ENCODE measurements at places on chromosomes 16 and 17. TPM values are rescaled to one million over a fixed set of nuclear protein-coding genes. Genes with fewer than 3 reads are reported as not detected.

Gene AXIN2
- 0.93 TPM for total RNA-seq

Gene RHBDF1
- 46.6 TPM for total RNA-seq

Gene TOX3
- total RNA-seq = 0.15 TPM

Gene NGFR
- not detected for total RNA-seq

Gene HSD11B2
- total RNA-seq = not detected

Gene CCL7
- not detected for total RNA-seq

Gene RPL26
- 3,740 TPM for total RNA-seq

Gene TMEM220
- 9.4 TPM for total RNA-seq

Gene QRICH2
- total RNA-seq = 3.5 TPM

Gene TBC1D3E
- not detected for total RNA-seq

Gene CLEC19A
- total RNA-seq = not detected

Measured in glomerular endothelial cell (primary cell).